ENCODE measurements at places on chromosomes 16 and 17.

GRCh38 chr17:7442142-7442541, 2.7 kb upstream of the CHRNB1 start:
- DNase-seq, result no peak

- peak; percentile 45 for DNase-seq
Measured at GRCh38 chr16:2339521-2340484, 725 bp downstream of the ABCA3 start.

DNA sequence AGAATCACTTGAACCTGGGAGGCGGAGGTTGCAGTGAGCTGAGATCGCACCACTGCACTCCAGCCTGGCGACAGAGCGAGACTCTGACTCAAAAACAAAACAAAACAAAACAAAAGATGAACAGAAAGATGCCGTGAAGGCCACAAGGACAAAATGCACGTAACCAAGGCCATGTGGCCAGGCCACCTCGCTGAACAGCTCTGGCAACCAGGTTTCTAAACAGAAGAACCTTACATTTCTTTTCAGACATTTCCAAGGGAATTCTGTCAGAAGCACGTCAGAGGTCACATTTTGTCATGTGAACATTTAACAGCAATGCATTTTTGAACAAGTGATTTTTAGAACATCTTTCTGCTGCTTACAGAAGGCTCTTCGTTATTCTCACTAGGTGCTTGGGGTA, 28.8 kb downstream of the USP22 start:
- DNase-seq, result no peak

DNA sequence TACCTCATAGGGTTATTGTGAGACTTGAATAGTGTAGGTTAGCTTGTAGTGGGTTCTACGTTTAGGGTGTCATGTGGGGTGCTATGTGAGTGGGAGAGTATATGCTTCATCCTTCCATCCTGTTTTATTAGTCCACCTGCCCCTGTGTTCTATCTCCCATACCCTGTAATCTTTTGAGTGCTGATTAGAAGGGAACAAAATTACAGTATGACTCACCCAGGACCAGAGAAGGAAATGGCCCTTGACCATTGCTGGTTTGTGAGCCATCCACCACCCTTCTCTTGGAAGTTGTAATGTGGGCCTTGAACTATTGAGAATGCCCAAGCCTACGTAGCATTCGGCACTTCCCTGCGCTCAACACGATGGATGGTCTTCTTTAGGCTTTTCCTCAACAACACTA, 17.1 kb downstream of the SAP30BP start:
- DNase-seq, result no peak

- DNase-seq, result no peak
Measured at GRCh38 chr17:82863941-82864712, 24.3 kb upstream of the ZNF750 start.

DNA sequence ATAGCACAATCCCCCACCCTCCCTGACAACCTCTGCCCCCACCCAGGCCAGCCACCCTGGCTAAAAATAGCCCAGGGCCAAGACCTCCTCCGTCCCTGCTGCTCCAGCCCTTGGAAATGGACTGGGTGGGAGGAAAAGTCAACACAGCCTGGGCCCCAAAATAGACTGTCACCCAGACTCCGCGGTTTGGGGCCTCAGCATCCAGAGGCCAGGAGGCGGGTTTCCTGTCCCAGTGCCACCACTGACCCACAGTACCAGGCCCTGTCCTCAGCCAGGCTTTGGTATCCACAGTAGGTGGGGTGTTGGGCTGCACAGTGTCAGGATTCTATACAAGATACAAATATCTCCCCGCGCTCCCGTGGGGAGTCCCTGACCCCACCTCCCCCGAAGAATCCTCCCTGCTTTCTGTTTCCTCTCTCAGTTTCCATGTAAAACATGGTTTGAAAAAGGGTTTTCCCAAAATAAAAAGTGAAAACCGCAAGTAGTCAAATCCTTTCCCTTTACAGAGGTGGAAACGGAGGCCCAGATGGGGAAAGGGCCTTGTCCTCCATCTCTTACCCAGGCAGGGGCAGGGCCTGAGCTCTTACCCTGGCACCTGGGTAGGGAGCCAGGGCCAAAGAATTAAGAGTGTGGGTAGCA, 20.1 kb downstream of the CPNE2 start:
- DNase-seq, result no peak

DNA sequence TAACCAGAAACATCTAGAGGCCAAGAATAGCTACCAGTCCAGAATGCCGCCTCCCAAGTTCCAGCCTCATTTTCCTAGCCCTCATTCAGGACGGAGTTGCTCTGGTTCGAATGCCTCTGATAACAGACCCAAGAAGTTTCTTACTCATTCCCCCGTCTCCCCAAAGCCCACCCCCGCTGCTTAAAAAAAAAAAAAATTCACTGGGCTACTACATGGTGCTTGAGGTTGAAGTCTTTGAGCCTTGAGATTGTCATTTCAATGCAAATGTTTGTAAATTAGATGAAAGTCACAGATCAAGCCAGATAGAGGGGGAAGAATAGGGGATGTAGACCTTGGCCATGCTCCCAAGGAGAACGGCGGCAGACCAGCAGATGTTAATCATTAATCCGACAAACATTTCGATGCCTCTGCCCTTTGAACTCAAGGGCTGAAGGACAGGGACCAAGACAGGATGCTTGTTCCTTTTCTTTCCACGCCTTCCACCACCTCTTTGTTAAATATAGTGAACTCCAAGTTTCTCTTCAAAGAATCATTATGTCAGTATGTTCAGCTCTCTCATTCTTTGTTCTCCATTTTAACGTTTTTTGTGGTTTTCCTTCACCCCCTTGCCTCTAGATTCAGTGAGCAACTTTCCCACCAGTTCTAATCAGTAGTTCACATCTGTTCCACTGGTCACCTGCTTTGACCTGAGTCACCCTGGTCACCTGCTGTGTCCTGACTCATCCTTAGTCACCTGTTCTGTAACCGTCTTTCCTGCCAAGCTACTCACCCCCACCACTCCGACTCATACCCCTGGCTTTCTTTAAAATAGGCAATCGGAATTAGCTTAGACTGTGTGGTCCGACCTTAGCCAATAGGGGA, 190.3 kb downstream of the CPPED1 start:
- peak; percentile 63 for DNase-seq

All from RWPE1 (cell line).